ENCODE measurements at places on chromosomes 1 and 21.
A peak's percentile ranks its signal among the peaks of the same experiment; 100 is the strongest.

DNA sequence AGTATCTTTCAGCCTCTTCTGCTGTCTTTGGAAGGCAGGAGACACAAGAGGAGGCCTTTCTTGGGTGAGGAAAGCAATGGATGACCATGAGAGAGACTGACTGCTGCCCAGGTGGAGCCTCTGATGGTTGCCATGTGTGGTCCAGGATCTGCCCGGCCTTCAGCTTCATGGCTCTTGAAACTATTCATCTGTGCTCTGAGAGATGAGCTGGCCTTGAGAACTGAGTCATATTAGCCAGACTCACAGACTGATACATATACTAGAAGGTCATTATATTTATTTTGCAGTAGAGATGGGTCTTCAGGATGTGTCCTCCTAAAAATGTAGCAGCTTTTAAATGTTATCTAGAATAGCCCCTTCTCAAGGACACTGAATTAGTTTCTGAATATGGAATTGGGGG is 33.7 kb downstream of the PTGFRN start:
- no peak for DNase-seq

DNA sequence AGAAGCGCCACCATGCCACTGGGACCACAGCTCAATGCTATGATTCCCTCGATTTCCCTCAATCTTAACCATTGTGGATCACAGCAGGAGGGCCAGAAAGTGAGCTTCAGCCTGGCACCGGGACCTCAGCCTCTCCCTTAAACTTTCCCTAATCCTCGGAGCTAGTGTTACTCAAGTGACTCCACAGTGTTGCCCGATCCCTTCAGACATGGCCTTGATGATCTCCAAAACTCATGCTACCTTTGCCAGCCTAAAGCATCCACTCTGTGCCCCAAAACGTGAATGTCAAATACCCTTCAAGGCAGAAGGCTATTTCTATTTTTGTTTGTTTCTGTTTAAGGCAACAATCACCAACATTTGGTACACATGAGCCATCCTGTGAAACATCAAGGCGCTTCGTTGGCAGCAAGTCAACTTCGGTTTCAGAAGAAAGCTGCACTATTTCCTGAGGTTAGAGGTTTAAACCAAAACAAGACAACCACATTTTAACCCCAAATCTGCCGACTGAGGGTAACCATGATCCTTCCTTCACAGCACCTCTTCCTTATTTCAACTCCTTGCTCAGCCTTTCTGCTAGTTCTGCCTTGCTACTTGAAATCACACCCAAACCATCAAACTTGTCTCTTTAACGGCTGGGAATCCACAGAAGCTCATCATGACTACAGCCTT is 94.4 kb upstream of the KRTAP19-8 start:
- peak; percentile 27 for DNase-seq

DNA sequence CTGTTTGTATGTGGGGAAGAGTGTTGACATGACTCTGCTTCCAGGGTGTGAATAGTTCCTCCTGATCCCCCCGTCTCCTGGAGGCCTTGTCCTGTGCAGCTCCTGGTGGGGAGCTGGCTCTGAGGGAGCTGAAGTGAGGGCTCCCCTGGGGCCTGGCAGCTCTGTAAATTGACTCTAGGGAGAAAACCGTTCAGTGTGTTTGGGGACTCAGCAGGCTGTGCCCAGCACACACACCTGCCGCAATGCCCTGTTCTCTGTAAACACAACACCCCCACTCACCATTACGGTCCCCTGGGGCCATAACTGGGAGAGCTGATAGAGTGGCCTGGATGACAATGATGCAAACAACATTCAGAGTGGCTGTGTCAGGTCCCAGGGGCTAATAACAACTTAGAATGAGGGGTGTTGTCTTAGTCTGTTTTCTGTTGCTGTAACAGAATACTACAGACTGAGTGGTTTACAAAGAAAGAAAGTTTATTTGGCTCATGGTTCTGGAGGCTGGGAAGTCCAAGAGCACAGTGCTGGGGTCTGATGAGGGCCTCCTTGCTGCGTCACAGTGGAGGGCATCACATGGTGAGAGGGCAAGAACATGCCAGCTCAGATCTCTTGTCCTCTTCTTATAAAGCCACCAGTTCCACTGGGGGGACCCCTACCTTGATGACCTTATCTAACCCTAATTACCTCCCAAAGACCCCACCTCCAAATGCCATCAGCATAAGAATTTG is 15.3 kb downstream of the ADORA1 start:
- DNase-seq = no peak

DNA sequence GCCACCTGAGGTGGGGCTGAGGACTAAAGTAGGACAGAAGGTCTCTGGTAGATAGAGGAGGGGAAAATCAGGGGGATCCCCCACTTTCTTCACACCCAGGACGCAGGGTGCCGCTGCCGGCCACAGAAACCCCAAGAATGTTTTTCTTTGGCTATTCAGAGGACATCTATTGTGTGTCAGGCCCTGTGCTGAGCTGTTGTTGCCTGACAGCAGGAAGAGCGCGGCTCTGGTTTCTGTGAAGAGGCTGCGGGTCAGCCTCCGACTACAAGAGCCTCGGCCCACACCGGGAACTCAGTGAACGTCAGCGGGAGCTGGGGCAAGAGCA is 407 bp upstream of the PIGV start:
- peak; percentile 27 for DNase-seq

DNA sequence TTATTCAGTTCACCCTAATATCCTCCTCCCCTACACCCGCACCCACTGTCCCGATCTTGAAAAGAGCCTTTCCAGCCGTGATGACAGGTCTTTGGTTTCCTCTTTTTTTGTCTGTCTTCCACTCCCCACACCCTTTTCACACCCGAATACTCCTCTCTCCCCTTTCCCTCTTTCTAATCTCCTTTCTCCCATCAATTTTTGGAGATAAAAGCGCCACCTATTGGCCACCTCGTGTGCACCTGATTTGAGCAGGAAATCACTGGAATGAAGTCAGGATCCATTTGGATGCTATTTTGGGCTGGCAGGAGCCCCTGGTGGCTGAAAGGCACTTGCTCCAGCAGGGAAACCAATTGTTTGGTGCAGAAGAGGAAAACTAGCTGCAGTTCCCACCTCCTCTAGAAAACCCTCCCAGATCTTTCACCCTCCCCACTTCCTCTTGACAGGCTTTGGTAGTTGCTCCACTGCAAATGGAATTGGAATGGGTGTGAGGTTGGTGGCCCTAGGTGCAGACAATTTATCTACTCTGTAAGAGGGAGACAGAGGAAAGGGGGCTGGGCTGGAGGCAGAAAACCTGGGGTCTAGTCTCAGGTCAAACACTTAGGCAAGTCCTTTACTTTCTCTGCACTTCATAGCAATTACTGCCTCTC is 8.4 kb downstream of the FOXE3 start:
- DNase-seq = no peak

- no peak for DNase-seq
Measured at GRCh38 chr1:3473381-3473844, 18.9 kb downstream of the ARHGEF16 start.

DNA sequence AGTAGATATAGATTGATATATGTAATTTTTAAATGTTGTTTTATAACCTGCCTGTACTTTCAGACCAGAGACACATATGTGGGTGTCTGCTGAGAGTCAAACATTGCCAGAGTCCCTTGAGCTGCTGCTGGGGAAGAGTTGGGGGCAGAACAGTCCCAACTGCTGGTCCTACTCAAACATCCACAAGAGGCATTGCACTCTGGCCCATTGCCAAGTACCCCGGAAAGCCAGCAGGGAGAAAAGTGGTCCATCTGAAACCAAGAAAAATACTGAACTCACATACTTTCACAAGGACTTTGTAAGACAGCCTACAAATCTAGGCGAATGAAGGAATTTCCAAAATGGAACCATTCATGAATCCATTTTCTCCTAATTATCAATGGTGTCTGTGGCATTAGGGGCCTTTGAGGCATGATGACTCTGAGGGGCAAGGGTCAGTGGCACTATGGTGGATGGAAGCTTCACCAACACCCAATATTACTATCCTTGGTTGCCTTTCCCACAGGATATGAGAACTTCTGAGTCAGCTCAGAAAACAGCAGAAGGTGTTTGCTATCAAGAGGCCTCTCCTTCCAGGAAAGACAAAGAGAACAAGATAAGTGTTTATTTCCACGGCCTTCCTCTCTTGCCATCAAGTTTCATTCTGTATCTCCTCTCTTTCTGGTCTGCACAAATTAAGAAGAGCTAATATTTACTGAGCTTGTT is 7.3 kb upstream of the TBX15 start:
- no peak for DNase-seq
